ENCODE measurements at places on chromosomes 12 and 14.
A peak's percentile ranks its signal among the peaks of the same experiment; 100 is the strongest.

DNA sequence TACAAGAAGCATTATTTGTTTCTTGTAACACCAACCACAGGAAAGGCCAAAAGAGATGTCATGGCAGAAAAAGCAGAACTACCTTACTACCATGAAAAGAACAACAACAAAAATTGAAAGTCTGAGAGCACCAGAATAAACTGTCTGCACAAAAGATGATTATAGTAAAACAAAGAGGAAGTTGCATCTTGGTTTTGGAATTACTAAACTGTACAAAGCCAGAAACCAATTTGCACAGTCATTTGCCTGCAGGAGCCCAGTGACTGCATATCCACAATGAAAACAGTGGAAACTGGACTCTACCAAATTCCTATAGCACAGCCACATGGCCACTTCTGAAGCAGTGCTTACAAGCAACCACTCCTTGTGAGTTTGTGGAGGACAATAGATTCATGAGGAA lies 276.2 kb downstream of the SSPN start:
- H3K4me1 ChIP-seq, result no peaks in the 10 kb centered on the region
- H3K27ac ChIP-seq, result no peak overlapping the region
- no peak overlapping the region for H3K4me3 ChIP-seq
- H3K36me3 ChIP-seq, result peaks cover 17% of the 10 kb centered on the region

DNA sequence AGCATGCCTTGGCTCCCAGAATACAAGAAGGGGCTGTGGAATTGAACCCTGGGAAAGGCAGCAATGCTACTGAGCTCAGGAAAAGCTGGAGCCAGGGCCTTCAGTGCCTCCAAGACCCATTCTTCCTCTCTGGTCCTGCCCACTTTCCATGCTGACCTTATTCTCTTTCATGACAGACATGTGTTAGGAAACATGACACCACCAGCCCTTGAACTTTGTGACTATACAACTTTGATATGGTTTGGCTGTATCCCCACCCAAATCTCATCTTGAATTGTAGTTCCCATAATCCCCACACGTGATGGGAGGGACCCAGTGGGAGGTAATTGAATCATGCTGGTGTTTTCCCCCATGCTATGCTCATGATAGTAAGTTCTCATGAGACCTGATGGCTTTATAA lies 408.2 kb downstream of the DPF3 start:
- DNase-seq, result no peak
- H3K4me1 ChIP-seq, result no peaks in the 10 kb centered on the region

DNA sequence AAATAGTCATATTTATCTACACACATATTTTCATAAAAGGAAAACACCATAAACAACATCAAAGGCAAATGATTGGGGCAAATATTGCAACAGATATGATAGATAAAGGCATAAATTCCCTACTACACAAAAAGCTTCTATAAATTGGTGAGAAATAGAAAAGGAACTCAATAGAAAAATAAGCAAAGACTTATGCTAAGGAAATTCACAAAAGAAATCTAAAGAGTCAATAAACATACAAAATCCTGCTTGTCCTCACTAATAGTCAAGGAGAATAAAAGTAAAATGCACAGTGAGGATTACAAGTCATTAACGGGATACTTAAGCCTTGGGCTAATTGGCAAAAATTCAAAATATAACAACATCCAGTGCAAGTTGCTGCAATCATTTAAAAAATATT lies 30.3 kb downstream of the CCDC59 start:
- H3K27me3 ChIP-seq, result no peaks in the 10 kb centered on the region
- no peak overlapping the region for H3K4me3 ChIP-seq
- H3K36me3 ChIP-seq, result no peaks in the 10 kb centered on the region
- H3K27ac ChIP-seq, result no peak overlapping the region
- no peak for DNase-seq

GRCh38 chr12:70657616-70658286 lies 20.5 kb upstream of the PTPRB start:
- no peak overlapping the region for H3K27ac ChIP-seq
- no peaks in the 10 kb centered on the region for H3K36me3 ChIP-seq
- DNase-seq, result no peak
- no peaks in the 10 kb centered on the region for H3K4me1 ChIP-seq

- H3K27me3 ChIP-seq, result no peaks in the 10 kb centered on the region
- H3K36me3 ChIP-seq, result no peaks in the 10 kb centered on the region
- DNase-seq, result no peak
- H3K4me1 ChIP-seq, result no peaks in the 10 kb centered on the region
- H3K4me3 ChIP-seq, result no peak overlapping the region
These were observed 20.7 kb downstream of the SLC6A12 start for GRCh38 chr12:193261-193660.

DNA sequence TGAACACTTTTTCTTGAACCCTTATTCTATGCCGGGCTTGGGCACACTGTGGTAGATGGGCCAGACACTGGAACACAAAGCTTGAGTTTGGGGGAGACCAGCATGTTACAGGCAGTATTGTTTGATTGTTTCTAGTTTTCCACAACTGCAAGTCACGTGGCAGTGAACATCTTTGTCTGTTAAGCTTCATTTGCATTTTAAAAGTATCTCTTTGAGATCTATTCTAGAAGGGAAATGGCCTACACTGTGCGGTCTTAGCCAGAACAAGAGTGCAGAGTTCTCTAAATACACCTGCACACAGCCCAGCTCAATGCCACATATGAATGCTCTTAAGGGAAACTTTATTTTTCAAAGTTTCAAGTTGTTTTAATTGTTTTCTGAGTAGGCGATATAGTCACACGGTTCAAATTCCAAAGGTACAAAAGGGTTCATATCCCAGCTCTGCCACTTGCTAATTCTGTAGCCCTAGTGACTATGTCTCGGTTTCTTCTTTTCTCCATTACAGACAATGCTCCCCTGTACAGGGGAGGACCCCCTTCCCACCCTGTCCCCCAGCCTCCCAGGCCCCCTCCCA lies 24.9 kb downstream of the RIN3 start:
- no peaks in the 10 kb centered on the region for H3K36me3 ChIP-seq
- peak overlapping the region; percentile 87 for H3K27ac ChIP-seq
- no peak overlapping the region for H3K4me3 ChIP-seq

GRCh38 chr12:64757771-64758170 lies 1.4 kb downstream of the GNS start:
- H3K4me1 ChIP-seq, result peaks cover 26% of the 10 kb centered on the region
- no peaks in the 10 kb centered on the region for H3K36me3 ChIP-seq
- H3K4me3 ChIP-seq, result no peak overlapping the region
- DNase-seq, result no peak
- H3K27me3 ChIP-seq, result no peaks in the 10 kb centered on the region
- H3K27ac ChIP-seq, result peak overlapping the region; percentile 9

- H3K27me3 ChIP-seq, result no peaks in the 10 kb centered on the region
- H3K27ac ChIP-seq, result no peak overlapping the region
- DNase-seq, result no peak
- peaks cover 52% of the 10 kb centered on the region for H3K36me3 ChIP-seq
- H3K4me1 ChIP-seq, result peaks cover 28% of the 10 kb centered on the region
- no peak overlapping the region for H3K4me3 ChIP-seq
These were observed 19.8 kb upstream of the OVCH1 start for GRCh38 chr12:29517264-29517663.

DNA sequence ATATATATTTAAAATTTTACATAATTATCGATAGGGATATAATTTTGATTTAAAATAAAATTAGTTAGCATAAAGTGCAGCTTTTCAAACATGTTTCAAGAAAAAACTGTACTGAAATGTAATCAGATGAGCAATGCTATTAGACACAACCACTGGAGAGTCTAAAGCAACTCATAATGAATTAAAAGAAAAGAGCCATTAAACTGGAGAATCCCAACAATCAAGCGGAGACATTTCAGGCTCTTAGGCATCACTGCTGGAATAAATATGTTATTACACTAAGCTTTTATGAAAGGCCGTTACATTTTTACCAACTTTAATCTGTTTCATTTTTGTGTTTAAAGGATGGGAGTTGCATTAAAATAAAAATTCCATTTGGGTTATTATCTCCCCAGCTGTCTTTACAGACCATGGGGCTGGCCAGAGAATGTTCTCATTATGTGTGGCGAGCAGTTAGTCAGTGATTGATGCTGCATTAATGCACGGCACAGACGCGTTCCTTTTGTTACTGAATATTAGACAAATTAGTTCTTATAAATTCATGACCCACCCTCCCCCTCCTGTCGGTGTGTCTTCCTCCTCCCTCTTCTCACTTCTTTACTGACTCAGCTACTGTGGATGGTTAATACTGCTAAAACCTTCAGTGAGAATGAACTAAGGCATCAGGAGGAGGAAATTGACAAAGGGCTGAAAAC lies 156.8 kb downstream of the PDZRN4 start:
- no peak overlapping the region for H3K4me3 ChIP-seq
- no peaks in the 10 kb centered on the region for H3K27me3 ChIP-seq
- no peaks in the 10 kb centered on the region for H3K36me3 ChIP-seq
- no peak overlapping the region for H3K27ac ChIP-seq
- DNase-seq, result no peak

All from tibial artery (tissue), 4 donors.